GM10248 (cell line): ENCODE measurements at places on chromosomes 12 and 14.

DNA sequence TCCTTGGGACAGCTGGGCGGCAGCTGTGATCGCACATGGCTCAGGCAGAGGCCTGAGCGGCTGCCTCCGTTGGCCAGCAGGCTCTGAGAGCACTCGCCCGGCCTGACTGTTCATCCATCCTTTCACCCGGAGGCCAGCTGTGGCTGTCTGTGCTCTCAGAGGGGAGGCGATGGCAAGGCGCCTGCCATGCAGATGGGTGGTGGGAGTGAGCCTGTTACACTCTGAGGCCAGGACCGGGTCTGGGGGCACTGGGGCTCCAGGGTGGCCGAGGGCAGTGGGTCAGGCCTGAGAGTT lies 292.3 kb downstream of the TMEM121 start:
- no peak for DNase-seq

GRCh38 chr14:78324353-78324752 lies 154.2 kb downstream of the NRXN3 start:
- DNase-seq: no peak

- DNase-seq: no peak
Measured at GRCh38 chr12:10320643-10321042, 13.0 kb downstream of the KLRD1 start.

DNA sequence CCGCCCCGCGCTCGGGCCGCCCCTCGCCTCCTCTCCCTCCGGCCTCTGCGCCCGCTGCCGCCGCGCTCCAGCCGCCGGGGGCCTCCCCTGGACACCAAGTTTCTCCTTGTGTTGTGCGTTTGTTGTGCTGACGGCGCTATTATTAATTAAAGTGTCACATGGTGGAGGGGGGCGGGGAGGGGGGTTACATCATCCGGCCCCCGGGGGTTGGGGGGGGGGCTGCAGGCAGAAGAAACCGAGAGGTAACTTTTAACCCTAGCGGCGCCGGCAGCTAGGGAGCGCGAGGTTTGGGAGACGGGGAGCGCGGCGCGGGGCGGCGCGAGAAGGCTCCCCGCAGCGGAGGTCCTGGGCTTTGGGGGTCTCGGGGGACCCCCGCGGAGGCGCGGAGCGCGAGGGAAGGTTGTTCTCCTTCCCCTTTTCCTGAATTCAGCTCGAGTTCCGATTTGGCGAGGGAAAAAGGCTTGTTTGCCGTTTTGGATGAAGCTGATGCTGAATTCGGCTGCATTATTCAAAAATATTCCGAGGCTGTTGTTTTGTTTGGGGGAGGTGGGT lies at the start of gene HRK:
TSS of gene HRK (minus strand) at position 117 of the 552 bp plus-strand sequence. CDS start 134 bp downstream, outside the sequence.
- no peak for DNase-seq
